ENCODE measurements at places on chromosomes 3 and 15. TPM values are rescaled to one million over a fixed set of nuclear protein-coding genes. Genes with fewer than 3 reads are reported as not detected.

Gene CYP8B1
- 0.14 TPM for total RNA-seq

DNA sequence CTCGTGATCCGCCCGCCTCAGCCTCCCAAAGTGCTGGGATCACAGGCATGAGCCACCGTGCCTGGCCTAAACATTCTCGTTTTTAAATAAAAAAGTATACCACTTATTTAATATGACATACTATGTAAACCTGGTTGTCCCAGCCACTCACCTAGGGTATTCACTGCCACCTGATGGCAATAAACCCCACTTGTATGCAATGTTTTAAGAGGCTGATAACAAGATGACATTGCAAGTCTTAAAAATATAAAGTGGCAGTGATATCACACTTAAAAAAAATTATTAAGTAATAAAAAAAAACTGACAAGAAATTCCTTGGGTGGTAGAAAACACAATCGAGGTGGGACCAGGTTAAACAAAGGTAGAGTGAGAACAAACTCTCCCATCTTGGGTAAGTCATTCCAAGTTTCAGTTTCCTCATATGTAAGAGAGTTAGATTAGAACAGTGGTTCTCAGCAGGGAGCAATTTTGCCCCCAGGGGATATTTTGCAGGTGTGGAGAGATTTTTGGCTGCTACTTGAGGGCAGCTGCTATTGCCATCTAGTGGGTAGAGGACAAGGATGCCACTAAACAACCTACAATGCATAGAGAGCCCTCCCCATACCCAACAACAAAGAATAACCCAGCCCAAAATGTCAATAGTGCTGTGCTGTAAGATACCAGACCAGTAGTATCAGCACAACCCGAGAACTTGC is 14.5 kb downstream of the ARF4 start:
- DNase-seq: no peak

GRCh38 chr3:150599611-150600297 is 3.4 kb upstream of the SELENOT start:
- DNase-seq: no peak

GRCh38 chr3:15117011-15117410 is 18.1 kb upstream of the RBSN start:
- DNase-seq: no peak

DNA sequence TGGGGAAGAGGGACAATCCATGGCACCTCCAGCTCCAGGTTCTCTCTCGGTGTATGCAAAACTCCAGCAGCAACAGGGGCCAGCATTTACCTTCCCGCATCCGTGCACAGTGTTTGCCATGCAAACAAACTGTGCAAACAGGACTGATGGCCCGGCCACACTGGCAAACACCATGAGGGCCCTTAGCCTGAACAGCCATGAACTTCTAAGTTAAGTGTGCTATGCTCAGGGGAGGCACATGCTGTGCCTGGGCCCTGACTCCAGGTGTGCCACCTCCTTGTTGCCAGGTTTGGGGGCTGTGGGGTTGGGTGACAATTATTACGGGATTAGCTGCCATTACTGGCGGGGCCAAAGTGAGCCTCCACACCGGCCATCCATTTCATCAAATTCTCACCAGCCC is 57.5 kb downstream of the CACNA2D2 start:
- DNase-seq: no peak

DNA sequence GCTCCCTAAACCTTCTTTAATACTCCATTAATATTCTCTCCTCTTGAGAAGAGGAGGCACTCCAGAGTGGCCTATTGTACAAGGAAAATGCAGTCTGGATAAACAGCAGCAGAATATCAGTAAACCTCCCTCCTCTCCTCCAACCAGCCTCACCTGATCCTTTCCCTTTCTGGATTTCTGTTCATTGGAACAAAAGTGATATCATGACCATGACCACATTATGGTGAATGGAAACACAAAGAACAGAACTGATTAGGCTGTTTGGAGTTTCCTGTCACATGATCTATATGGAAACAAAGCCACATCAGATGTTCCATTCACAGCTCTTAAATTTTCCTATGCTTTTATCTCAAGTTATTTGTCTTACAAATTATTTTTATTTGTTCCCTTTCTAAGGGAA is 14.6 kb downstream of the C2CD4B start:
- no peak for DNase-seq
